ENCODE measurements at places on chromosomes 4 and X.

DNA sequence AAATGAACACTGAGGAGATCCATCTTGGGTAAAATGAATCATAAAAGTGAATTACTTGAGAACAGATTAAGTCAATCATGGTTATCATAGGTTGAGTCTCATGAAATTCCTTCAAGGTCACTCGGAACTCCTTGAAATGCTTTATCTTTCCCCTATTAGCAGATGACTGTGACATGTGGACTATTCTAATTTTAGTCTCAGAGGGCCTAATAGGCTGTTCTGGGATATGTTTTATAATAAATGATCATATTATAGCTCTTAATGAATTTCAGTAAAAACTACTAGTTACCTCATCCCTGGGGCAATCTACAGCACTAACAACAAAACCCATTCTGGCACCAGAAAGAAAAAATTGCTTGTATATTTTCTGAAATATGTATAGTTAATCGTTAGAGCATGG is 44.7 kb downstream of the SPATA4 start:
- DNase-seq, result no peak

DNA sequence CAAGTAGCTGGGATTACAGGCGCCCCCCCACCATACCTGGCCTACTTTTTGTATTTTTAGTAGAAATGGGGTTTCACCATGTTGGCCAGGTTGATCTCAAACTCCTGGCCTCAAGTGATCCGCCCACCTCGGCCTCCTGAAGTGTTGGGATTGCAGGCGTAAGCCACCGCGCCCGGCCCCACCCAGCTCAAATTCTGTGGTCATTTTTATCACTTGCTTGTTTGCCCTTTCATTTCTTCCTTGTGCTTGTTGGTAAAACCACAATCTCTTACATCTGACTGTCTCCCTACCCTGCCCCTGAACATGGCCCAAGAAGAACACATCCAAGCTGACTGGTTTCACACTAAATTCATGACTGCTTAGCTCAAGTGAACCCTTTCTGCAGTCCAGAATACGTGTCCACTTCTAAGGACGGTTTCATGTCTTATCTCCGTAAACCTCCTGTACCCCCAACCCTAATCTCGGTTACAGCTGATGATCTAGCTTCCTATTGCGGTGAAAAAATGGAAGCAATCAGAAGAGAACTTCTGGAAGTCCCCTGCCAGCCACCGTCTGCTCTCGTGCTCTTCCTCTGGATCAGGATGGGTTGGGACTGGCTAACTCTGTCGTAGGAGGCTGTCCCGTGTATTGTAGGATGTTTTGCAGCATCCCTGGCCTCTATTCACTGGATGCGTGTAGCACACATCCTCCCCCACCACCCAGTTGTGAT is 5.4 kb upstream of the RS1 start:
- no peak for DNase-seq

DNA sequence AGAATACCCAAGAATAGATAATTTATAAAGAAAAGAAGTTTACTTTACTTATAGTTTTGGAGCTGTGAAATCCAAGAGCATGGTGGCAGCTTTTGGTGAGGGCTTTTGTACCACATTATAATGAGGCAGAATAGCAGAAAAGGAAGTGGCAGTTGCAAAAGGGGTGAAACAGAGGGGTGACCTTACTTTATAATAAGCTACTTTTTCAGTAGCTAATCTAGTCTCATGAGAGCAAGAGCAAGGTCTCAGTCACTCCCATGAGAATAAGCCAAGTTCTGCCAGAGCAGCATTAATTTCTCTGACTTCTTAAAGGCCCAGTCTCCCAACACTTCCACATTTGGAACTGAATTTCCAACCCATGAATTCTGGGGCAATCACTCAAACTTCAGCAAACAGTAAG is 502.0 kb downstream of the GBA3 start:
- no peak for DNase-seq

DNA sequence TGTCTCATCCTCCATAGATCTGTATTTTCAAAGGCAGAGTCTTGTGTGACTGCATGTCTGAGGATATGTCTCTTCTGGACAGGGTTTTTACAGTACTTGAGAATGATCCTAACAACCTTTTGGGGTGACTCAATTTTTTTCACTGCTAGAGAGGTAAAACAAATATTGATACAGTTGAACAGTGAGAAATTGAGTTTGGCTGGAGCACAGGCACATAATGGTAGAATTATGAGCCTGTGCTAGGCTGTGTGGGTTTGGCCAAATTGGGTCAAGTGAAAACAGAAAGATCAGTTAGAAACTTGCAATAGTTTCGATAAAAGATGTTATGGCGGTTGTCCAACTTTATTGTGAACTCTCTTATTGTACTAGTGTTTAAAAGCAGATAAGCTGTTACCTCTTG is 23.3 kb upstream of the EOLA2 start:
- no peak for DNase-seq

All from activated naive CD8-positive, alpha-beta T cell treated with anti-CD3 and anti-CD28 coated beads, Interleukin-2, amount 50 U/mL, for 24 hours (primary cell).